Astrocyte (in vitro differentiated cells and primary cell): ENCODE measurements at places on chromosomes 7 and 10.
A peak's percentile ranks its signal among the peaks of the same experiment; 100 is the strongest.

GRCh38 chr7:1200045-1200444 is 32.6 kb upstream of the UNCX start:
- DNase-seq = peak; percentile 9

DNA sequence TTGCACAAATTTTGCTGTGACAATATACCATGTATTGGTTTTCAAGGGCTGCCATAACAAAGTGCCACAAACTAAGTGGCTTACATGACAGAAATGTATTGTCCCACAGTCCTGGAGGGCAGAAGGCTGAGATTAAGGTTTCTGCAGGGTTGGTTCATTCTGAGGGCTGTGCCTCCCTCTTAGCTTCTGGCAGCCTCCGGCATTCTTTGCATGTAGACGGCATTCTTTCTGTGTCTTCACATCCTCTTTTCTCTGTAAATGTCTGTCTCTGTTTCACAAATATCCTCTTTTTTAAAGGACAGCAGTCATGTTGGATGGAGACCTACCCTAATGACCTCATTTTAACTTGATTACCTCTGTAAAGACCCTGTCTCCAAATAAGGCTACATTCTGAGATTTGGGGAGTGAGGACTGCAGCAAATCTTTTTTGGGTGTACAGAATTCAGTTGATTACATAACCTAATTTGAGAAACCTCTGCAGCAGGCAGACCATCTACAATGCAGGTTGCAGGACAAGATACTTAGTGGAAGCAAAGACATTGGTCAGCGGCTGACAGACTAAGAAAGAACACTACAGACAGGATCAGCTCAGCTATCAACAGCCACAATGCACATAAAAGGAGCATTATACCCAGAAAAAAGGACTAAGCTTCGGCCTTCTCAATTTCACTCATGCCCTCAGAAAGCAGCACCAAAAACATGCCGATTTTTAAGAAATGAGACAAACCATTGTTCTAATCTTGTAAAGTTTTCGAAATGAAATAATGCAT is 84.6 kb upstream of the FAM3C start:
- no peak for DNase-seq

DNA sequence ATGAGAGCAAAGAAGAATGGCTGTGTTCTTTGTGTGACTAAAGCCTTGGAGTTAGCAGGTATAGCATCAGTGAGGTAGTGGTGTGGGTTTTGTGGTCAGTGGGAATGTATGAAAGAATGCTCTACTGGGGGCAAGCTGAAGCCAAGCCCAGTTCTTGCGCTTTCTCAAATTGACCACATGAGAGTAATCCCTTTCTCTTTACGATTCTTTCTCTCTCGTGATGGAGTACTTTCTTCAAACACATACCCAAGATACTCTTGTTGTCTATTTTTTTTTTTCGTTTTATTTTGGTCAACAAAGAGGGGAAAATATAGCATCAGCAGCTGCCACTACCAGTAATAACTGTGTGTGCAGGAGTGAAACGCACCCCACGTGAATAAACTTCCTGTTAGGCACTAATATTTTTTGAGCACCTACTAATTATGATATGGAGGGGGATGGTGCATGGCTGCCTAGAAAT is 8.4 kb upstream of the PANK1 start:
- peak; percentile 92 for DNase-seq

GRCh38 chr10:5896208-5897052 is 6.4 kb downstream of the FBH1 start:
- no peak for DNase-seq

DNA sequence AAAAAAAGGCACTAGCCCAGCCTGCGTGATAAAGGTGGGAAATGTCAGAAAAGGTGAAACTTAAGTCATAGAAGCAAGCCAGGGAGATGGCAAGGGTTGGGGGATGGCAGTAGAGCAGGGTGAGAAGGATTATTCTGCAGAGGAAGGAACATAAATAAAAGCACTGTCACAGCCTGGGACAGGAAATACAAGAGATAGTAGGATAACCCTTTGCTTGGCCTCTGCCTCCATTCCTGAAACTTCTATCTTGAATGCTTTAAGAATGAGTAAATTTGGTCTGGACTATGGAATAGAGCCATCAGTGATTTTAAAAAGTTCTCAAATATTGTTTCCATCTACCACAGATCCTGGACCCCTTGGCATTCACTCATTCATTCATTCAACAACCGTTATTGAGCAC is 50.0 kb downstream of the ABCC2 start:
- DNase-seq = no peak

DNA sequence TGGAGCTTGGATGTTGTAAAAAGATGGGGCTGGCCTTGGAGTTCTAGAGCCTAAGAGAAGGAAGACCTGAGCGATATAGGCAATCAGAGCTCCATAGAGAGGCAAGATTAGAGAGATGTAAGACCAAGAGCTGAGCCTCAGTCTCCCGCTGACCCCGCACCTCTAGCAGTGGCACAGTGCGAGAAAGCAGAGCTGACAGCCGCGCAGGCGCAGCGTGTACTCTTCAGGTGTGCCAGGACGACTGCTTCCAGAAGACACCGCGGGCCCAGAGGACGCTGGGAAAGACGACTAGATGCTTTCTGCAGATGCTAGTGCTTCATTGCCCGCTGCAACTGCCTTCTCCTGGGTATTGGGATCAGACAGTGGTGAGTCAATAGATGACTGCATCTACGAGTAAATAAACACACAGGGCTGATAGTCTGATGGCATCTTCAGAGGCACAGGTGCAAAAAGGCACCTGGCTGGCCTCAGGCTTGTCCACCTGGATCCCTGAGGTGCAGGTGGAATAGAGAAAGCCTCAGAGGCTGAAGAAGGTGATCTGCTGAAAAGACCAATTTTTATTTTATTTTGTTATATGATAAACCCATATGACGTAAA is 38.1 kb upstream of the CCDC6 start:
- DNase-seq = no peak

DNA sequence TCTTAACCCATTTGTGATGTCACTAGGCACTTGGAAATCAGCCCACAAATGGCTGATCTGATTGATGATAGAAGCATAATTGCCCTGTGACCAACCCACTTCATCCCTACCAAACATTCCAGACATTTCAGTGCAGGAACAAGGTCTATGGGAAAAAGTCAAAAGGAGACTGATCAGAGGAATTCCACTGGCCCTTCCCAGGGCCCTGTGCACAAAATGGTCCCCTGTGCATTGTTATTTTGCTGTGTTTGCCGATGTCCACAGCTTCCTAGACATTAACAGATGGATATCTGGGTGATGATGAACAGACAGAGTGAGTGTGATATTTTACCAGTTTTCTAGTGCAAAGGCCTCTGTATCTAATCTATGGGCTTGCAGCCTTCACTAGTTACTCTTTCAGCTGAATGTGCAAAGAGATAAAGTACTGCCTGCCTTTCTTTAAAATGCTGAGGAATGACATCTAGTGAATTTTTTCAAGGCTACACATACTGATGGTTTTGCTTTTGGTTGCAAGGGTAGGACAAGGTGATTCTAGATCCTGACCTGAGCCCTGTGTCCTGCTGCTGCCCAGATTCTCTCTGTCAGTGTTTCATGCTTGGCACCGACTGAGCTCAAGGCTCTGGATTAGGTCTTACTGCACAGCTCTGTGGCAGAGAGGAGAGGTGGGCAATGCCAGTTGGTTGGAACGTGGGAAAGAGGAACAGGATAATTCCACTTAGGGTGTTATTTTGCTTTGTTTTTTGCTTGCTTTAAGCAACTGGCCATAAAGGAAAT is 55.4 kb downstream of the CALD1 start:
- DNase-seq = peak; percentile 85

DNA sequence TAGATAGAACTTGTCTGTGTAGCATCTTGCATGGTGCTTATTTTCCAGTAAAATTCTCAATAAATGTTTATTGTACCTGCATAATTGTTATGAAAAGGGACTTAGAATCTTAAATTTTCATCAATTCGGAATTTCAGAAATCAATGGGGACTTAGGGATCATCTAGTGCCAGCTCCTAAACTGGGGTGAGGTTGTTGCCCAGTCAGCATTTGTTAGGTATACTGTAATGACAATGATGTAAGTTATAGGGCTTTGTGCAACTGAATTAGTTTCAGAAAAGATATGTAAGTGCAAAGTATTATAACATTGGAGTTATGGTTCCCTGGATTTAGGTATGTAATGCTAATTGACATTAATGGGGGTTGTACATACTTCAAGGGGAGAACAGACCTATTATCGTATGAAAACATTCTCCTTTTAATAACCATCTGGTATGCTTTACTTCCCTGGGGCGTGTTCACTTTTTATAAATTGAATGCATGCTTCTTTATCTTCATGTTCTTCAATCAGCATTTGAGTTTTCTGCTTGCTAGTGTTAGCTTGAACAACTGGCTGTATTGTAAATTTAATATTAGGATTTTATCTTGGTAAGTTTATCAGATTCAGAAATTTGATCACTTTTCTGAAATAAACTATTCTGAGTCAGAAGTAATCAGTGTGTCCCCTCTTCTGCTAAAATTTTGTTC is 270.3 kb downstream of the BBS9 start:
- no peak for DNase-seq

- DNase-seq = no peak
These were observed 66.8 kb downstream of the DNAJC12 start for GRCh38 chr10:67771200-67771599.

DNA sequence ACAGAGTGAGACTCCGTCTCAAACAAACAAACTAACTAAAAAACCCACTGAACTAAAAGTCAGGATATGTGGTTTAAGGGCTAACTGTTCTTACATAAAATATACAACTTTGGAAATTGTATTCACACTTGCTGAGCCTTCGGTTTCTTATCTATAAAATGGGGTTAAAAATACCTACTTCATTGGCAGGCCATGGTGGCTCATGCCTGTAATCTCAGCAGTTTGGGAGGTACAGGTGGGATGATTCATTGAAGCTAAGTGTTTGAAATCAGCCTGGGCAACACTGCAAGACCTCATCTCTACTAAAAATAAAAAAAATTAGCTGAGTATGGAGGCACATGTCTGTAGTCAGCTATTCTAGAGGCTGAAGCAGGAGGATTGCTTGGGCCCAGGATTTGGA is 115.4 kb upstream of the KLF6 start:
- DNase-seq = peak; percentile 14

GRCh38 chr10:131856441-131857094 is 44.2 kb upstream of the PPP2R2D start:
- DNase-seq = no peak

DNA sequence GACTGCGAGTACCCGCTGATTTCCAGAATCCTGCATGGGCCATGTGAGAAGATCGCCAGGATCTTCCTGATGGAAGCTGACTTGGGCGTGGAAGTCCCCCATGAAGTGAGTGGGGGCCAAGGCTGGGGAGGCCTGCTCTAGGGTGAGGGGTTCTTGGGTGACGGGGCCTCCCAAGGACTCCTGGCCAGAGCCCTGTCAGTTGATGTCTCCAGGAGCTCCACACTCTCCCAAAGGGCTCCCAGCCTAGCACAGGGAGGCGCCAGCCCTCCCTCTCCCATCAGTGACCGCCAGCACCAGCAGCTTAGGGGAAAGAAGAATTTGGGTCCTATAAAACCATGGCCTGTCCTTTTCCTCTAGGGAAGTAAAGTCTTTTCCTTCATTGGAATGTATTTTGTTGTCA is 9.8 kb upstream of the ZNF22 start:
- DNase-seq = no peak

DNA sequence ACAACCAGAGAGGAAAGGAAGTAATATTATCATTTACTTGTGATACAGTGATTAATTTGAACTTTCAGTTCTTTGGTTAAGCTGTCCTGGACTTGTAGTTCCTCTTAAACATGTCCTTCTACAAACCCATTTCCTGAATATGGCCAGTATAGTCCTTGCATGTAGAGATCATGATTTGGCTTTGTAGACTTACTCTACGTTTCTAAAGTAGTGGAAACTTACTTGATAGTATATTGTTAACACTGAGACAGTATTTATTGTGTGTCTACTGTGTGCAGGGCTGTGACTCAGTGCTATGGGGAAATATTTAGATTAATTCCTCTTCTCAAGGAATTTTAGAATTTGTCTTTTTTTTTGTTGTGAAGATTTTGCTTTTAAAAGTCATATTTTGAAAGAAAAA is 109.5 kb downstream of the NRF1 start:
- no peak for DNase-seq

GRCh38 chr10:6011558-6011957 is 34.2 kb upstream of the IL15RA start:
- no peak for DNase-seq

- peak; percentile 36 for DNase-seq
These were observed 890 bp downstream of the ZFYVE27 start for GRCh38 chr10:97737770-97738265.

DNA sequence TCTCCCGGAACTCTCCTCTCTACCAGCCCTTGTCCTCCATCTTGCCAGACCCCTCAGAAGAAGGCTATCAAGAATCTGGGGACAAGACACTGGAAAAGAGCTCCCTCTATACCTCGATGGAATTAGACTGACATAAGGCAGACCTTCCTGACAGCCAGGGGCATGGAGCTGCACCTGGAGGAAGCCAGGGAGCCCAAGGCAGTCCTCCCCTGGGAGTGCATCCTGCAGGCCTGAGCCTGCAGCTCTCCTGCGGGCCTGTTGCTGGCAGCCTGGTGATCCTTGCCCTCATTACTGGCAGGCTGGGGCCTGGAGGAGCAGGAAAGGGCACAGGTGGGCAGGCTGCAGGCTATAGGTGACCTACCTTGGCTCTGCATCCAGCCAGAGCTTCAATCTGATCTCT is 323.4 kb downstream of the GRID1 start:
- DNase-seq = no peak

GRCh38 chr10:73889014-73889413 is 14.7 kb upstream of the CAMK2G start:
- peak; percentile 90 for DNase-seq

DNA sequence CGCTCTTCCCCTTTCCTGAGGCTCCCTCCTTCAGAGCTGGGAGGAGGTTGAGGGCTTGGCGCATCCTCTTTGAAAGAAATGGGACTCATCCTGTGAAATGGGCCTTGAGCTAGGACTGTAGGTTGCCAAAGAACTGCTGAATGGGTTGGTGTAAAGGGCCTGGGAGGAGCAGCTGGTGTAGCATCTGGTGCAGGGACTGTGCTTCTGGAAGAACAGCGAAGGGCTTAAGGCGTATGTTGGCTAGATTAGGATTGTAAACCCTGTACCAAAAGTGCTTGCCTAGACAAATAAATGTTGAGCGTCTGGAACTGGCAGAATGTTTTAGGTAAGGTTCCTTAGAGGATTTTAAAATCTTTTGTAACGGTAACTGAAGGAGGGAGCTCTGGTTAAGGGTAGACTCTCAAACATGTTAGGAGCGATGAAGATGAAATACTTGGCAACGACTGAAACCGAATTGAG is 563 bp downstream of the STAM start:
- peak; percentile 26 for DNase-seq

- no peak for DNase-seq
These were observed 61.7 kb upstream of the ELN start for GRCh38 chr7:73966062-73966940.

GRCh38 chr7:94698275-94698674 is 42.3 kb upstream of the SGCE start:
- peak; percentile 78 for DNase-seq
